ENCODE measurements at places on chromosomes 12 and 14. TPM values are rescaled to one million over a fixed set of nuclear protein-coding genes. Genes with fewer than 3 reads are reported as not detected.

INHBE gene
- total RNA-seq: not detected

STYK1 gene
- total RNA-seq: 6.7 TPM

TAS2R19 gene
- 28.7 TPM for total RNA-seq

COX8C gene
- total RNA-seq: not detected

IRF2BPL gene
- 72.7 TPM for total RNA-seq

WNT1 gene
- total RNA-seq: not detected

LRRC10 gene
- not detected for total RNA-seq

TBX5 gene
- not detected for total RNA-seq

PTPRO gene
- total RNA-seq: 157 TPM

CCDC38 gene
- 0.16 TPM for total RNA-seq

TESPA1 gene
- total RNA-seq: not detected

GEMIN2 gene
- total RNA-seq: 50.4 TPM

Measured in occipital lobe (tissue), 3 donors.